ENCODE measurements at places on chromosomes 3 and 15. TPM values are rescaled to one million over a fixed set of nuclear protein-coding genes. Genes with fewer than 3 reads are reported as not detected.

GRCh38 chr3:55191911-55192775 is 264.3 kb upstream of the LRTM1 start:
- peak; percentile 98 for DNase-seq

DNA sequence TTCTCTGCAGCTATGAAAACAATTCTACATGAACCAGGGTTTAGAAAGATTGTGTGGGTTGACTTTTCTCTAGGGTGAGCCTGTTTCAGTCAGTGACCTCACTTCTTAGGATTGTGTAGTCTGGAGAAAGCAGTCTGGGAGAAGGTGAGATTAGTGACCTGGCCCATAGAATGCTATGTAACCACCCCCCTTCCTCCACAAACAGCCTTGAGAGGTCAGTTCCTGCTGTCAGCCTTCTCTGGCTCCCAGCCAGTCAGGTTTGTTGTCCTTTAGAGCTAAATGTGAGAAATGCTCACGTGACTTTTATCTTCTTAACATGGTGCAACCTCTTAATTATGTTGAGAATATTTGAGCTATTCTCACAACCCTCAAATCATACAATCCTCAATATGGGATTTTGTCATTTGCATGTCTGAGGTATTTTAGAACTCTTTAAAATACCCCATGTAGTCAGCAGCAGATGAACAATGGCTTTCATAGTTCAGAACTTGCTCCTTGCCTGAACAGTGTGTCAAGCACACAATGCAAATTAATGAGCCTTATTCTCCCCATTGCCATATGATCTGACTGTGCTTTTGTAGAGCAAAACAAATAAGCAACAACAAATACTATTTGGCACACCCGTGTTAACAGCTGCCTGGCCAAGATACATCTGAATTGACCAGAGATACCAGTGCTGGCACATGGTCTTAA is 311.6 kb downstream of the CNTN6 start:
- DNase-seq: no peak

DNA sequence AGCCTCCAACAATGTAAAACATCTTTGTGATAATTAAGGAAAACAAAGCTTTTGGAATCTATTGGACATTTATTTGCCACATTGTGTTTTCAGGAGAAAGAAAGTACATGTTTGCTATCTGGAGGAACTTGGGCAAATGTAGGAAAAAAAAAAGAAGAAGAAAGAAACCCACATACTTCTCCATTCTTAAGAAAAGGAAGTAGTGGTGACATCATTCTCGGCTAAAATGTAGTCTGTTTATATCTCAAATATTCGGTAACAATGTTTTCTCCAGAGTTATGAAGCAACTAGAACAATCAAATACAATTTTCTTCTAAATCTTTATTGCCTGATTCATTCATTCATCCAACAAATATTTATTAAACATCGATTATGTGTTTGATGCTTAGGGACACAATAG is 2.3 kb upstream of the TGFBR2 start:
- DNase-seq: no peak

The CLEC3B gene
- total RNA-seq: 2.4 TPM

DNA sequence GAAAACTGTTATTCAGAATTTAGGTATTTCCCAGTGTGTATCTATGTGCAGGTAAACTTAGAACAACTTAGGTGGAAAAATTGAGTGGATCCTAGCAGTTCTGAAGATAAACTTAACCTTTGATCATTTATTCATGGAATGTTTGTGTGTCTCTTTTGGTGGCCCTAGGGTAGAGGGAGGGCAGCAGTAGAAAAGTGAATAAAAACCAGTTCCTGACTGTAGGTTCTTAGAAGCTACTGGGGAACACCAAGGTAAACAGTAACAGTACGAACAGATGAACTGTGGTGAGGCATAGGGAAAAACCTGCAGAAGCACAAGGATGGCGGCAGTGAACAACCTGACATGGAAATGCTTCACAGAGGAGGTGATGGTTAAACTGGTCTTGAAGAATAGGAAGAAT is 2.5 kb downstream of the SNRK start:
- no peak for DNase-seq

The ATP10A gene
- not detected for total RNA-seq

The GUCA1C gene
- not detected for total RNA-seq

- peak; percentile 40 for DNase-seq
Measured at GRCh38 chr3:73611176-73611575, 13.6 kb downstream of the PDZRN3 start.

The CCR8 gene
- total RNA-seq: not detected

The RLBP1 gene
- total RNA-seq: not detected

The AMOTL2 gene
- total RNA-seq: 13.1 TPM

GRCh38 chr3:481680-482079 is 285.1 kb downstream of the CHL1 start:
- no peak for DNase-seq

The SEMA3F gene
- total RNA-seq: 1.9 TPM

The CDHR4 gene
- not detected for total RNA-seq

The LRRC34 gene
- 9.4 TPM for total RNA-seq

DNA sequence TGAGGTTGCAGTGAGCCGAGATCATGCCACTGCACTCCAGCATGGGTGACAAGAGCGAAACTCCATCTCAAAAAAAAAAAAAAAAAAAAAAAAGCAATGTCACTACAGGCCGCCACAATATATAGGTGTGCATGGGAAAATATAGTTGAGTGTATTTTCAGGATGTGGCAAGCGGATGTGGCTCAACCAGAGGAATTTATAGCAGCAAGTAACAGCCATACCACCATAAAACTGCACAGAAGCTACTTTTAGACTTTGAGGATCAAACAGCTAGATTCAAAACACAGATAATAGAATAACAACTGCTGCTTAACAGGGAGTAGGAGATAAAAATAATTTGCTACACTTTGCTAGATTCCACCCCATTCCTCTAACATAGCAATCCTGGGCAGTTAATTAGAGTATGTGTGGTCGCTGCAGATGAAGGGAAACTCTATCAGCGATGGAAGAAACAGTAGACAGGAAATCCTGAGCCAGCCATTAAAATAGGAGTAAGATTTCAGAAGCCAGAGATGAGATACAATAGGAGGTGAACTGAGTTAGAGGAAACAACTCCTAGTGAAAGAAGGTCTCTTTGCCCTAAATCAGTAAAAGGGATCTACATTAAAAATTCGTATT is 318.7 kb upstream of the STT3B start:
- no peak for DNase-seq

- peak; percentile 15 for DNase-seq
Measured at GRCh38 chr3:69012100-69012799, 1.2 kb downstream of the EOGT start.

The UNC45A gene
- total RNA-seq: 74.3 TPM

DNA sequence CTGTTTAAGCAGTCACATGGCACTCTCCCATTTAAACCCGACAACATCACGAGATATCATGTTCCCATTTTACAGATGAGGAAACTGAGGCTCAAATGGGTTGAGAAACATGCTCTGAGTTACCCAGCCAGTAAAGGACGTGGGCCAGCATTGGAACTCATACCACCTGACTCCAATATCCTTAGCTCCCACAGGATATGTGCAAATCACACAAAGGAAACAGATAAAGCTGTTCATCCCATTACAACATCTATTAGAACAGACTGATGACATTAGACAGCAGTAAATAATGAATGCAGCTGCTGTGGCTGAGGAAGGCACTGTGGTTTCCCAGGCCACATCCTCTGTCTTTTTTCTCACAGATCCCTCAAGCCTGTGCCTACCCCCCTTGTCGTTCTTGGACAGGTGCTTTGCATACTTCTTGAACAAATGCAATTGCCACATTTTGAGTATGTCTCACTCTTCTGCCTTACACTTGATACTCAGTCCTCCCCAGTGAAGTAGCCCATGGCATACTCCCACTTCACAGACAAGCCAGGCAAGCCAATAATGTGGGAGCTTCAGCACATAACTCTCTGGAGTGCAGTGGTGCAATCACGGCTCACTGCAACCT is 17.7 kb downstream of the FRMD4B start:
- DNase-seq: peak; percentile 58

The LSG1 gene
- 63.1 TPM for total RNA-seq

DNA sequence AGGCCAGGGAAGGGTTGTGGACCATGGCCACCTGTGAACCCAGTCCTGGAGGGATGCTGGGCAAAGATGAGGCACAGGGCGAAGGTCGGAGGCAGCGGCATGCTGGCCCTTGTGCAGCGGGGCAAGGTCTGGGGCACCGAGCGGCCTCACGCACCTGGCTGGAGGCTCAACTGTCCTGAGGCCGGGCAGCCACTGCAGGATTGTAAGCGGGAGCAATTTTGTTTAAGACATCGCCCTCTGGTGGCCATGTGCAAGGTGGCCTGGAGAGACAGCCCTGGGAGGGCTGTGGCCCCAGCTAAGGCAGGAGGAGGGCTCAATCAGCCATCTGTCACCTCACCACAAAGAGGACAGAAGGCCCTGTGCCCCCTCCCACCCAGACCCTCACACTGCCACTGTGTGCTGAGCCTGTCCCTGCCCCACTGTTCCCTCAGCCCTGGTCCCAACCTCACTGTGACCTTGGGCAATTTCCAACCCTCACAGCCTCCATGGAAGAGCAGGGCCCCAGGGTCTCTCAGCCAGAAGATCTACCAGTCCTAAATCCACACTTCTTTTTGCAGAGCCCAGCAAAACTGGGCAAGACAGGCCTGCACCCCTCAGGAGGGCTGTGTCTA is 46.2 kb downstream of the TPRA1 start:
- peak; percentile 62 for DNase-seq

The CD86 gene
- total RNA-seq: not detected

DNA sequence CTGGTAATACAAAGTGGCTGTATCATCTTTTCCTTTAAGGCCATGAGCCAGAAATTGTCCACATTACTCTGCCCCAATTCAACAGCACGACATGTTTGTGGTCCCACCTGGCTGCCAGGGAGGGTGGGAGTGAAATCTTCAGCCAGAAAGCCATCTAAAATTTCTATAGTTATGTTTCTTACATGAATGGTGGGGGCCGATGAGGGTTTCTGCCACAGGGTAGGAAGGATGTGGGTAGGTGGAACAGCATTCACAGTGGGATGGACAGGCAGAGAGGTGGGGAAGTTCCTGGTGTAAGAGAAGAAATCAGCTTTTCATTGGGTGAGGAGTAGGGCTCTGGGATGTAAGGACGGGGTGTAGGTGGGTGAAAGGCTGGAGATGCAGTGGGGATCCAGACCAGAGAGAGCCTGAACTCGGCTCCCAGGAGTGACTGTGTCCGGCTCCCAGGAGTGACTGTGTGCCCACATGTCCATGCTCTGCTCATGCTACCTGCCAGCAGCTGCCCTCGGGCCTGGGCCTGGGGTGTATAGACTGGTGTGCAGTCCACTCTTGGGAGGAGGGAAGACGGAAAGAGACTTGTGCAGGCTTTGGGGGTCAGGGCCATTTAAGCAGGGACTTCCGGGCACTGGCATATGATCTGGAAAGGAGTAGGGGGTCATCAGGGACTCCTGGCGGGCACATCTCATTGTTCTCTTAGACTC is 3.8 kb upstream of the FBLN2 start:
- DNase-seq: no peak

- no peak for DNase-seq
Measured at GRCh38 chr3:39168156-39168780, 14.9 kb upstream of the CSRNP1 start.

GRCh38 chr15:98904544-98904943 is 103.0 kb downstream of the PGPEP1L start:
- DNase-seq: peak; percentile 78

The AP4E1 gene
- 11.7 TPM for total RNA-seq

DNA sequence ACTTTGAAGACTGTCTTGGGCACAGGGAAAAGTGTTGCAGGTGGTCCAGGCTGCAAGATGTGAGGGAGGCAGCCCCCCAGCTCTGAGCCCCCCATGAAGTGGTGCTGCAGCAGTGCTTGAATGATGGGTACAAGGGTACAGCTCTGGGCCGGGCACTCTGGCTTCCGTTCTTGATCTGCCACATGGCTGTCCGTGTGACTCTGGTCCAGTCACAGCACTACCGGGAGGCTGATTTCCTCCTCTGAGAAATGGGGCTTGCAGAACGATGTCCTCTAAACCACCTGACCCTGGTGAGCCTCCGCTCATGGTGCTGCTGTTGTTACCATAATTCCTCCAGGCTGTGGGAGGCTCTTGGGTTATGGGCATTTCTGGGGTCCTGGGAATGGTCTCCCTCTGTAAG is 75.1 kb downstream of the FBLN2 start:
- DNase-seq: no peak

DNA sequence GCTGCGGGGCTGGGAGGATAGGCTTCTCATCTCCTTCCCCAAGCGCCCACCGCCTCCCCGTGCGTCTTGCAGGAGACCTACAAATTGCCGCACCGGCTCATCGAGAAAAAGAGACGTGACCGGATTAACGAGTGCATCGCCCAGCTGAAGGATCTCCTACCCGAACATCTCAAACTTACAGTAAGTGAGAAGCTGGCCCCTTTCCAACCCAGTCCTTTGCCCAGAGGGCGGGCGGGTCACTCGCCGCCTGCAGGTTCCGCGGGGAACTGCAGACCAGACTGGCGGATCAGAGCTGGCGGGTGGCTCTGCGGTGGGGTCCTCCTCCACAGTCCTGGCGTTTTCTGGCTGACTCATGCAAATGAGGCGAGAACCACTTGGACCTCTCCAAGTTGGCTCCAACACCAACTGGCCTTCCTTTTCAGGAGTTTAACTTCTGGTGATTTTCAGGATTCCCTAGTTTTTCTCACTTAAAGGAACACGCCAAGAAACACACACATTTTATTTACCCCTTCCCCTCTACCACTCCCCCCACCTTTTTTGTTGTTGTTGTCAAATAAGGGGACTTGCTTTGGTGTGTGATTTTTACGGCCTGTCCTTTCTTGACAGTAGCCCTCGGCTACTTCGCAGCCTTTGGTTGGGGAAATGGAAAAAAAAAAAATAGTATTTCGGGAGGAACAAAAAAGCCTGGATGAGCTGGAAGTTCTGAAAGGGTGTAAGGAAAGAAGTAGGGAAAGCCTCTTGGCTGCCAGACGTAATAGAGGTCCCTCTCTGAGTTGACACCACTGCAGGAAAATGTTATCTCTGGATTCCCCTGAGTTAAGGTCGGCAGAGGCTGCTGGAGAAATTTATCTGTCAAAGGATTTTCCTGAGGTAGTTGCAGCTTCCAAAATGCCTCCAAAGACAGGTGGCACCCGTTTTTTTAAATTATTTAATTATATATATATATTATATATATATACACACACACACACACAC is 1.3 kb downstream of the BHLHE40 start:
- DNase-seq: peak; percentile 95

DNA sequence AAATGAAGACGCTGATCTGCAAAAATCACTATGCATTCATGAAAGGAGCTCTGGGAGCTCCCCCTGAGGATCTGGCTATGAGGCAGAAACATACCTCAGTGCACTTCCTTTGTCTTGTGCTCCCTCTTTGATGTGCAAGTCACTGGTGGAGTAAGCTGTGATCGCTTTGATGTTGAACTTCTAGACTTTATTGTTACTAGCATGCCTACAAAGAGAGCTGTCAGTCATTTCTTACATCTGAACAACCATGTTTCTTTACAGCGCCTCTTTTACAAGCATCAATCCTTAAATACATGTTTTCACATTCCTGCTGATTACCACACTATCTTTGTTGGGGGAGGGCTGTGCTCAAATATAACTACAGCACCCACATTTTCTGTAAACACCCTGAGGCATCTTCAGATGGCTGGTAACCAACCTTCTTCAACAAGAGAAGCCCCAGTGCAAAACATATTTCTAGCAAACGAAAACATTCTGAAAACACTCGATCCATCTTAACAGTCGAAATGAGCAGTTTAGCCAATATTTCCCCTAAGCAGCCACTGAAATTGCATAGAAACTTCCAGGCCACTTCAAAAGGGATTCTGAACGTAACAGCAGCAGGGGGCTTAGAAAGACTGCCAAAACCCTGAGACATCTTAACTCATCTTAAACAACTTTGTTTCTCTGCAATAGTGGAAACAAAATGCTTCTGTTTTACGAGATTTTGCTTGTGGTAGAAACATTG is 101.9 kb upstream of the ICE2 start:
- DNase-seq: no peak

- no peak for DNase-seq
Measured at GRCh38 chr15:94848054-94848453, 616.7 kb downstream of the MCTP2 start.

Data from RPMI7951 (cell line).